ENCODE measurements at places on chromosomes 11 and 22.

GRCh38 chr22:27381552-27381951, 420.0 kb downstream of the MN1 start:
- no peaks in the 10 kb centered on the region for H3K4me1 ChIP-seq
- H3K27ac ChIP-seq = no peak overlapping the region
- peaks cover 4% of the 10 kb centered on the region for H3K27me3 ChIP-seq
- DNase-seq = no peak
- H3K4me3 ChIP-seq = no peak overlapping the region
- H3K36me3 ChIP-seq = no peaks in the 10 kb centered on the region

GRCh38 chr11:70844387-70844786, 408.0 kb downstream of the SHANK2 start:
- no peaks in the 10 kb centered on the region for H3K4me1 ChIP-seq
- no peaks in the 10 kb centered on the region for H3K36me3 ChIP-seq
- no peak for DNase-seq
- H3K27ac ChIP-seq = no peak overlapping the region
- no peaks in the 10 kb centered on the region for H3K27me3 ChIP-seq

- no peaks in the 10 kb centered on the region for H3K4me1 ChIP-seq
- H3K27me3 ChIP-seq = no peaks in the 10 kb centered on the region
- no peak overlapping the region for H3K4me3 ChIP-seq
- no peak for DNase-seq
- H3K36me3 ChIP-seq = no peaks in the 10 kb centered on the region
- H3K27ac ChIP-seq = no peak overlapping the region
These were observed 16.7 kb downstream of the MMP7 start for GRCh38 chr11:102513869-102514268.

DNA sequence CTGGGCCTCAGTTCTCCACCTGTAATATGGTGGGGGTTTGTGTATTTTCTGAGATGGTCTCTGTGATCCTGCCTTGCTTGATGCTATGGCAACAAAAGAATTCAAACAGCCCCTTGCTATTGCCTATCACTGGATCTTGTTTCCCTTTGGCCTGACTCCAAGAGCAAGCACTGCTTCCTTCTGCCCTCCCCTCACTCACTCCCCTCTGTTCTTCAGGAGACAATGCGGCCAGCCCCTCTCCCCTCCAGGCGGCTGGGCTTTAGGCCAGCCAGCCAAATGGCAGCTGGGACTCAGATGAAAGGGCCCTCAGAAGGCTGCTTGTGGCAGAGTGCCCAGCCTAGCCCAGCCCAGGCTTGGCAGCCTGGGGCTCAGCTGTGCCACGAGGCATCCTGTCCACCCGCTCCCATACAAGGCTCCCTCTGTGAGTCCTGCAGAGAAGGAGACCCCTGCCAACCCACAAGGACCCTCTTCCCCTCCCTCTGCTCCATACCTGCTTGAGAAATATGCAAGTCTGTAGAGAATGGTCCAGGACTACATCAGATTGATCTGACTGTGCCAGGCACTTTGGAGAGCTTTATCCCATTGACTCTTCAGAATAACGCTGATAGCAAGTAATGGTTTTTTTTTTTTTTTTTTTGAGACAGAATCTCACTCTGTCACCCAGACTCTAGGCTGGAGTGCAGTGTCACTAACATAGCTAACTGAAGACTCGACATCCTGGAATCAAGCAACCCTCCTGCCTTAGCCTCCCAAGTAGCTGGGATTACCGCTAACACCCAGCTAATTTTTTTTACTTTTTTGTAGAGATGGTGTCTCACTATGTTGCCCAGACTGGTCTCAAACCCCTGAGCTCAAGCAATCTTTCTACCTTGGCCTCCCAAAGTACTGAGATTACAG, 7.6 kb upstream of the KCTD14 start:
- no peak overlapping the region for H3K27ac ChIP-seq
- H3K4me1 ChIP-seq = no peaks in the 10 kb centered on the region
- no peak overlapping the region for H3K4me3 ChIP-seq
